Stromal cell of bone marrow (primary cell): ENCODE measurements at places on chromosomes 2 and 18.

DNA sequence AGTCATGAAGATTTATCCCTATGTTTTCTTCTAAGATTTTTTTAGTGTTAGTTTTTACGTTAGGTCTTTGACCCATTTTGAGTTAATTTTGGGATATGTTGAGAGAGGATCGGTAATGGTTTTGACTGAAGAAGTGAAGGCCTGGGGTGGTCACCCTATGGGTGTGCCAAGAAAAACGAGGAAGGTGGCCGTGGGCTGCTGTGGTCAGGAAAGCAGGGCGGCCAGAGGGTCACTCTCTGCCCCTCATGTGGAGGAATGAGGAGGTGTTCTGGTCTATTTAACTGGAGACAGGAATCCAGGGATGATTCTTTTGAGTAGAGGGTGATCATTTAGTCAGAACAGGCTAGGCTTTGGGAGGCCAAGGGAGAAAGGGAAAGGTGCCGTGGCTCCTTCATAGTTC is 50.7 kb downstream of the MYO7B start:
- DNase-seq = no peak

- no peak for DNase-seq
Observed at GRCh38 chr2:192195548-192196418, 1.1 kb upstream of the TMEFF2 start.

DNA sequence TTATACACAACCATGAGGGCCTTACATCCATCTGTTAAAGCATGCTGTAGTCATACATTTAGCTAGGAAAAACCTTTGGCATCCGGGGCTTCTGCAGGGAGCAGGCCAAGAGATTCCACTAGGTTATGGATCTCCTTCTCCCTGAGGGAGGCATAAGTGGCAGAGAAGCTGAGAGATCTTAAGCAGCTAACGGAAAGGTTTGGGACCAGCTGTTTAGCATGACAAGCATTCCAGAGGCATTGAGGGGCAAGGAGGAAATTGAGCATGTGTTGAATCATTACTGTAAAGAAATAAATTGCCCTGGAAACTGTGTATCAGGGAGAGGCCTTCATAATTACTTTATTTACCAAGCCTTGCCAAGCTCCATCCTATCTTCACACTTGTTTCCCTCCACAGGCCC is 643.1 kb downstream of the CNTNAP5 start:
- no peak for DNase-seq

GRCh38 chr18:7415081-7415894 is 151.8 kb upstream of the PTPRM start:
- DNase-seq = no peak

DNA sequence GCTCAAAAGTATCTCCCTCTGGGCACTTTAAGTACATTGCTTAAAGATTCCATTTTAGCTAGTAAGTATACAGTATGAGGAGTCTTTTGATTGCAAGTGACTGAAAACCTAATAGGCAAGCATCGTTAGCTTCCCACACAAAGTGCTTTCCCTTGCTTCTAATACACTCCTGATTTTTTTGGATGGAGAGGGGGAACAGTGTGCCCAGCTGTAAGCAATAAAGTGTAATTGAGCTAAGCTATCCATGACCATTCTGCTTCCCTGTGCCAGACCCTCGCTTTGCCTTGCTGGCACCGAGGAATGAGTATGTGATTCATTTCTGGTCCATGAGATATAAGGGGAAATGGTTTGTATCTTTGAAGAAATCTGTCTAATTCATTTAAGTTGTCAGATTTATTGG is 3.8 kb upstream of the ZNF24 start:
- DNase-seq = no peak

DNA sequence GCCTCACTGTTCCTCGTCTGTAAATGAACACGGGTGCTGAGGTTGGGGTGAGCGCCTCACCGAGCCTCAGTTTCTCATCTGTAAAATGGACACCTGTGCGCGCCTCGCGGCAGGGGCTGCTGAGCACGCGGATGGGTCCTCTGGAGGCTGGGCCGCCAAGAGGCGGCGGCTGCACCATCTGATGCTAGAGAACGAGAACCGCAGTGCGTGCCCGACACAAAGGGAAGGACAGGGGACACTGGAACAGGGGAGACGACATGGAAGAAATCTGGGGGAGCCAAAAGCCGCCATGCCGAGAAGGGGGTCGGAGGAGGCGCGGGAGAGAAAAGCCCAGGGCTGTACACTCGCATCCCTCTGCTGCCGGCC is 118.7 kb upstream of the ZNF516 start:
- DNase-seq = no peak

GRCh38 chr2:56449002-56449431 is 265.2 kb downstream of the CCDC85A start:
- no peak for DNase-seq
